Mucosa of descending colon (tissue), 3 donors: ENCODE measurements at places on chromosomes 16 and 17. TPM values are rescaled to one million over a fixed set of nuclear protein-coding genes. Genes with fewer than 3 reads are reported as not detected.

The ITGAL gene
- total RNA-seq = 14.8 TPM

The SLFN14 gene
- total RNA-seq = not detected

The CCL16 gene
- total RNA-seq = 0.44 TPM

The MEIOC gene
- total RNA-seq = not detected

The CCDC47 gene
- total RNA-seq = 139 TPM

The KRT39 gene
- total RNA-seq = not detected

The SLC25A10 gene
- 57.6 TPM for total RNA-seq

The ASIC2 gene
- total RNA-seq = 0.84 TPM

The HOXB13 gene
- total RNA-seq = 12.2 TPM

The LAT gene
- total RNA-seq = 13.0 TPM

The SMIM22 gene
- 573 TPM for total RNA-seq

The NRN1L gene
- not detected for total RNA-seq

The TEN1 gene
- total RNA-seq = 36.4 TPM

The VAT1L gene
- 0.84 TPM for total RNA-seq

The RHBDL1 gene
- total RNA-seq = 3.0 TPM

The KRTAP4-5 gene
- total RNA-seq = not detected

The KRTAP4-3 gene
- not detected for total RNA-seq

The GAS2L2 gene
- total RNA-seq = not detected

The KRT17 gene
- total RNA-seq = 0.76 TPM

The RDM1 gene
- not detected for total RNA-seq

The ANKRD40CL gene
- total RNA-seq = 32.2 TPM

The SEZ6L2 gene
- 9.6 TPM for total RNA-seq

The MAF gene
- total RNA-seq = 17.7 TPM

The GPS2 gene
- 68.1 TPM for total RNA-seq

The ZSCAN10 gene
- total RNA-seq = not detected

The ADAP2 gene
- total RNA-seq = 15.9 TPM

The CD300H gene
- total RNA-seq = not detected

The DNAH3 gene
- 2.9 TPM for total RNA-seq

The MYH8 gene
- total RNA-seq = not detected

The ZNF213 gene
- 14.1 TPM for total RNA-seq

The LCAT gene
- total RNA-seq = 2.2 TPM

The TRIM65 gene
- 15.4 TPM for total RNA-seq

The KRTAP4-6 gene
- total RNA-seq = not detected

The AATK gene
- total RNA-seq = 23.8 TPM

The KNOP1 gene
- total RNA-seq = 20.7 TPM

The MRPL38 gene
- total RNA-seq = 98.0 TPM

The SLC35G6 gene
- total RNA-seq = not detected

The NEUROD2 gene
- 0.05 TPM for total RNA-seq

The NHERF1 gene
- 109 TPM for total RNA-seq

The ITFG1 gene
- 73.9 TPM for total RNA-seq

The ASB16 gene
- 0.29 TPM for total RNA-seq

The CRHR1 gene
- total RNA-seq = not detected

The IGSF6 gene
- 7.3 TPM for total RNA-seq

The FLII gene
- 319 TPM for total RNA-seq

The TOM1L1 gene
- 49.8 TPM for total RNA-seq

The SOX9 gene
- total RNA-seq = 17.2 TPM

The TAC4 gene
- not detected for total RNA-seq

The ATP2C2 gene
- 322 TPM for total RNA-seq

The CFAP52 gene
- total RNA-seq = not detected

The XAF1 gene
- 25.4 TPM for total RNA-seq
